ENCODE measurements at places on chromosomes 4 and X. TPM values are rescaled to one million over a fixed set of nuclear protein-coding genes. Genes with fewer than 3 reads are reported as not detected.

- H3K4me3 ChIP-seq = peak overlapping the region; percentile 67
- H3K27ac ChIP-seq = peak overlapping the region; percentile 62
- H3K36me3 ChIP-seq = no peaks in the 10 kb centered on the region
- H3K4me1 ChIP-seq = peaks cover 8% of the 10 kb centered on the region
- peak; percentile 42 for DNase-seq
- no peaks in the 10 kb centered on the region for H3K27me3 ChIP-seq
Observed at GRCh38 chr4:15547392-15547791, 77.7 kb downstream of the CC2D2A start.

GRCh38 chrX:69082055-69082752 lies 83.0 kb downstream of the PJA1 start:
- no peaks in the 10 kb centered on the region for H3K27me3 ChIP-seq
- H3K27ac ChIP-seq = no peak overlapping the region
- H3K36me3 ChIP-seq = no peaks in the 10 kb centered on the region

The CNKSR2 gene
- 14.7 TPM for total RNA-seq

GRCh38 chr4:93814722-93815121 lies 13.8 kb upstream of the ATOH1 start:
- H3K27me3 ChIP-seq = no peaks in the 10 kb centered on the region
- H3K4me3 ChIP-seq = no peak overlapping the region
- no peak overlapping the region for H3K27ac ChIP-seq

DNA sequence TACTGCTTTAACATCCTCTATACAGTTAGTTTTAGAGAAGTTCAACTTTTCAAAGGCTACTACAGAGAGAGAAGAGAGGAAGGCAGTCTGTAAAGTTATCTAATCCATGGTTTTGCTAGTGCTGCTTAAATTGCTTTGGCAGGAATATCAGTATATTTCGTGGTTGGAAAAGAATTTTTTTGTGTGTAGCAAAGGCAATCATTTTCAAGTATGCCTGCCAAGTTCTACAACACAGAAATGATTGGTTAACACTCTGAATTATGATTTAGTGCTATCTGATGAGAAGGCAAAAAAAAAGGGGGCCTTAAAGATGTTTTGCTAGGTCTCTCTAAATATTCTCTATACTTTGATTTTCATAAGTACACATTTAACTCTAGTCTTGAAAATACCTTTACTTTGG lies 133.1 kb downstream of the JADE1 start:
- no peak overlapping the region for H3K27ac ChIP-seq
- no peaks in the 10 kb centered on the region for H3K4me1 ChIP-seq
- peaks cover 50% of the 10 kb centered on the region for H3K36me3 ChIP-seq
- DNase-seq = no peak
- no peaks in the 10 kb centered on the region for H3K27me3 ChIP-seq
- H3K4me3 ChIP-seq = no peak overlapping the region

DNA sequence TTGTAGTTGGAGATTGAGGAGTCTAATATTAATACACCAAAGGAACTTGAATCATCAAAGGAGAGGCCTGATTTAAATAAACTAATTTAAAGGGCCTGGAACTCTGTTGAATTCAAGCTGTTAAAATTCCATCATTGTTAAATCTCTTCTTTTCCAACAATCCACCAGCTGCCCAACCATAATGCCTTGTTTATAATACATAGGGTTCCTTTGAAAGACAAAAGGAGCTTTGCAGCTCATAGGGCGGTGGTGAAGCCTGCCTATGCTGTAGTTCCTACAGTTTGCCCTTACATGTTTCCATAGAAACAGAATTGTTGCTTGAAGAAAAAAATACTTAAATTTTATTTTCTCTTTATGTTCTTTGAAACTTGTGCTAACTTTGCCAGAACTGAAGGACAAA lies 102.8 kb downstream of the GLUD2 start:
- H3K27me3 ChIP-seq = no peaks in the 10 kb centered on the region
- no peak overlapping the region for H3K4me3 ChIP-seq
- no peak overlapping the region for H3K27ac ChIP-seq

DNA sequence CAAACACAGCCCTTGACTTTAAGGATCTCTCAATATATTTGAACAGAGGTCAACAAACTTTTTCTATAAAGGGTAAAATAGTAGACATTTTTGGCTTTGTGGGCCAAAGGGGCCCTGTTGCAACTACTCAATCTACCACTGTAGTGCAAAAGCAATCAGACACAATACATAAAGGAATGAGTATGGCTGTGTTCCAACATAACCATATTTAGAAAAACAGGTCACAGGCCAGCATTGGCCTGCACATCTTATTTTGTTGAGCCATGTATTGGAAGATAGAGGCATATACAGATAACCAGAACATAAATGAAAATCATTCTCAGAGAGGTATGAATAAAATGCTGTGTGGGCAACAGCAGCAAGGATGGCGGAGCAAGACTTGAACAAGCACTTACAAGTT lies 49.8 kb downstream of the MID1 start:
- no peak overlapping the region for H3K27ac ChIP-seq
- H3K27me3 ChIP-seq = no peaks in the 10 kb centered on the region
- H3K4me3 ChIP-seq = no peak overlapping the region
- no peak for DNase-seq
- H3K36me3 ChIP-seq = no peaks in the 10 kb centered on the region

The GPR50 gene
- total RNA-seq = not detected

DNA sequence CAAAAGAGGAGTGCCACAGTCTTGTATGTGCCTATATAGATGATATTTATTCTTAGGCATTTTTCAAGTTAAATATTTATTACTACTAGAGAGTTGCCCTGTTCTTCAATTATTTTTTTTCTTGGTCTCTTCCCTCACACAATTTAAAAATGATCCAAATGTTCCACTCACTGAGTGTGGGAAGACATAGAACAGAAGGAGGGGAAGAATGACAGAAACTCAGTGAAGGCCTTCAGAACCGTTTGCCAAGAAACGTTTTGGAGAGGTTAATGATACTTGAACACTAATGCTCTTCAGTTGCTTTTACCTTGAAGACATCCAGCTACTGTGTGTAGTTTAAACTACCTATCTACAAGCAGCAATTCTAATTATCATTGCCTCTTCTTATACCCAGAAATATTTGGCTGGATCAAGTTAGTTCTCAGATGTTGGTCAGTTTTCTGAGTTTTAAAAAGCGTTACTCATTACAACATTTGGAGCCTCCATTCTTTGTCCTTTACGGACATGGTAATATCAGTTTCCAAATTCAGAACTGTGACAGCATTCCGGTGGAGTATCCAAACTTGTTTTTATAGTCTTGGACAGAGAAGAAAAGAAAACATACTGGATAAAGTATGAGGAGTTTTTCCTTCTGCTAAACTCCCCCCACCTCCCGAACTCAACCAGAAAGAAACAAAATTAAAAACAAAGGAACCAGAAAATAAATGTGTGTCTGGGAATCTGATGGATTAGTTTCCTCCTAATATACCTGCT lies 389.7 kb downstream of the SPRY1 start:
- no peaks in the 10 kb centered on the region for H3K4me1 ChIP-seq
- no peak for DNase-seq
- no peak overlapping the region for H3K4me3 ChIP-seq
- no peaks in the 10 kb centered on the region for H3K36me3 ChIP-seq
- no peak overlapping the region for H3K27ac ChIP-seq

The LIMCH1 gene
- total RNA-seq = 0.07 TPM

- H3K27ac ChIP-seq = no peak overlapping the region
- no peaks in the 10 kb centered on the region for H3K4me1 ChIP-seq
- no peaks in the 10 kb centered on the region for H3K36me3 ChIP-seq
- no peak overlapping the region for H3K4me3 ChIP-seq
- no peaks in the 10 kb centered on the region for H3K27me3 ChIP-seq
Observed at GRCh38 chrX:21745756-21746155, 12.2 kb downstream of the SMPX start.

All from CD4-positive, CD25-positive, alpha-beta regulatory T cell (primary cell).